ENCODE measurements at places on chromosomes 2 and 18. TPM values are rescaled to one million over a fixed set of nuclear protein-coding genes. Genes with fewer than 3 reads are reported as not detected.

Gene IGFBP2
- 2,156 TPM for total RNA-seq

Gene GPD2
- 13.7 TPM for total RNA-seq

Gene ASB18
- total RNA-seq = not detected

Gene TCF23
- not detected for total RNA-seq

Gene KCTD1
- 13.4 TPM for total RNA-seq

GRCh38 chr2:424306-425171 lies 136.6 kb upstream of the ALKAL2 start:
- no peak overlapping the region for H3K27ac ChIP-seq
- H3K27me3 ChIP-seq = no peaks in the 10 kb centered on the region
- H3K4me3 ChIP-seq = no peak overlapping the region
- no peaks in the 10 kb centered on the region for H3K4me1 ChIP-seq

GRCh38 chr18:26342646-26343045 lies 116.4 kb downstream of the TAF4B start:
- H3K27me3 ChIP-seq = no peaks in the 10 kb centered on the region
- no peak overlapping the region for H3K27ac ChIP-seq
- no peak for DNase-seq
- no peaks in the 10 kb centered on the region for H3K36me3 ChIP-seq
- no peaks in the 10 kb centered on the region for H3K4me1 ChIP-seq

DNA sequence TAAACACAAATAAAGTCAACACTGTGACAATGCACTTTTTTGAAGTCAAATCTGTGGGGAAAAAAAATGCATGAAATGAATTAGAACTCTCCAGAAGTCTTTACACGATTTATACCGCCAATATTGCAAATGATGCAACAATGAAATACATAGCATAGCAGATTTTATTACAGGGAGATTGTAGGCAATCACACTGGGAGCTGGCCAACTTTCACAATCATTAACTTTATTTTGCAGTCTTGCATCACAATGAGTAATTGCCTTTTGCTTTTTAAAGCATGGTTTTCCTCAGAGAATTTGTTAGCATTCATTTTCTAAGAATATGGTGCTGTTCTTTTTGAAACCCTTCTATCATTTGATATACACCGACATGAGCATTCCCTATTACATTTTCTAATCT lies 366.4 kb upstream of the FSIP2 start:
- H3K4me1 ChIP-seq = no peaks in the 10 kb centered on the region
- no peaks in the 10 kb centered on the region for H3K36me3 ChIP-seq
- no peaks in the 10 kb centered on the region for H3K27me3 ChIP-seq
- no peak overlapping the region for H3K27ac ChIP-seq

DNA sequence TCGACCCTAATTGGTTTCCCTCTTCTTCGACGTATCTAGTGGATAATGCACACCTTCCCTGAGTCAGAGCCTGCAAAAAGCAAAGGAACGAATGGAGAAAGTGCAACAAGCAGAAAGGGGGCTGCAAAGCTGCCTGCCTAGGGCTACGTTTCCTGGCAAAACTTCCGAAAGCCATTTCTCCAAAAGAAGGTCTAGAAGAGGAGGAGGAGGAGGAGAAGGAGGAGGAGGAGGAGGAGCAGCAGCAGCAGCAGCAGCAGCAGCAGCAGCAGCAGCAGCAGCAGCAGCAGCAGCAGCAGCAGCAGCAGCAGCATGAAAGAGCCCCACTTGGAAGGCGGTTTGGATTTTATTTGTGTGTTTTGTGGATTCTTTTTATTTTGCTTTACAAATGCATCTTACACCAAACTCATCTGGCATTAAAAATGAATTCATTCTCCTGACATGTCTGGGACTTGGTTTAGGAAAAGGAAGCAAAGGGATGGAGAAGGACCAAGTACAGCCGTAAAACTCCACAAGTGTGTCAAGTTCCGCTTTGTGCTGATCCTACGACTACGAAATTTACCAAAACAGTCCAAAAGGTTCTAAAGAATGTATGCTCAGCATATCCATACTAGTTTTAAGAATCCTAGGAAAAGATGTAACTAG lies 2.0 kb downstream of the TCF4 start:
- peak overlapping the region; percentile 73 for H3K27ac ChIP-seq
- peak overlapping the region; percentile 89 for H3K4me3 ChIP-seq
- H3K36me3 ChIP-seq = no peaks in the 10 kb centered on the region
- peaks cover 7% of the 10 kb centered on the region for H3K4me1 ChIP-seq
- no peak for DNase-seq

GRCh38 chr18:3455090-3455635 lies 5.2 kb downstream of the TGIF1 start:
- H3K27ac ChIP-seq = no peak overlapping the region
- no peaks in the 10 kb centered on the region for H3K27me3 ChIP-seq
- peaks cover 55% of the 10 kb centered on the region for H3K4me1 ChIP-seq
- no peak for DNase-seq

DNA sequence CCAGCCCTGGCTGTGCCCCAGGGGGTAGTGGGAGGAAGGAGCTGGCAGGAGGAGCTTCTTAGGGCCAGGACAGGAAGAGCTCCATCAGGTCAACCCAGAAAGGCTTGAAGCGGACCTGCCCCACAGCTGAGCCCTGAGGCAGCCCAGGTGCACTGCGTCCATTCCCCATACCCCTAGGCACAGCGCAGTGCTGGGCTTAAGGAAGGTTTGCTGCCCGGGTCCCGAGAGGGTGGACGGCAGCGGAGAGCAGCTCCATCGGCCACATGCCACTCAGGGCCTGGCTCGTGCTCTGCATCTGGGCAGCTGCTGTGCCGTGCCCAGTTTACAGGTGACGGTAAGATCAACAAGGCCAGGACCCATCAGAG lies 26.4 kb downstream of the DNMT3A start:
- no peaks in the 10 kb centered on the region for H3K27me3 ChIP-seq
- H3K36me3 ChIP-seq = peaks cover 4% of the 10 kb centered on the region
- DNase-seq = no peak
- H3K4me1 ChIP-seq = peaks cover 36% of the 10 kb centered on the region
- peak overlapping the region; percentile 20 for H3K4me3 ChIP-seq

- H3K36me3 ChIP-seq = no peaks in the 10 kb centered on the region
- H3K4me3 ChIP-seq = peak overlapping the region; percentile 97
- H3K27ac ChIP-seq = peak overlapping the region; percentile 96
- no peak for DNase-seq
Observed at GRCh38 chr18:51196118-51196810, 1.2 kb downstream of the MEX3C start.

DNA sequence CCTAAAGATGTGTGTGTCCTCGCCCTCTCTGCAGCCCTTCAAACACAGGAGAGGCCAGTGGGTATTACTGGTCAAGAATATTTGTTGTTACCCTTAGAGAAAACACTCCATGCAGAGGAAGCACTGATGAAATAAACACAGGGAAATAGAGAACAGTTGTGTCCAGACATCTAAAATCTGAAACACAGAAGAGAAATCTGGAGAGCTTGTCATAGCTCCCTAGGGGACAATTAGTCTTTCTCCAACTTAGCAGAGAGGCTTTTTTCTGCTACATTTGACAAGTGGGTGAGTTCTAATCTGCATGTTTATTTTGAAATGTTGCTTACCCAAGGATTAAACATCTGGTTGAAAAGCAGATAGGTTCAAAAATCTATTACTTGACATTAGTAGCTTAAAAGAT lies 190.1 kb downstream of the CTNNA2 start:
- no peaks in the 10 kb centered on the region for H3K27me3 ChIP-seq
- H3K4me3 ChIP-seq = no peak overlapping the region
- DNase-seq = no peak
- no peaks in the 10 kb centered on the region for H3K4me1 ChIP-seq
- H3K27ac ChIP-seq = no peak overlapping the region
- H3K36me3 ChIP-seq = no peaks in the 10 kb centered on the region

DNA sequence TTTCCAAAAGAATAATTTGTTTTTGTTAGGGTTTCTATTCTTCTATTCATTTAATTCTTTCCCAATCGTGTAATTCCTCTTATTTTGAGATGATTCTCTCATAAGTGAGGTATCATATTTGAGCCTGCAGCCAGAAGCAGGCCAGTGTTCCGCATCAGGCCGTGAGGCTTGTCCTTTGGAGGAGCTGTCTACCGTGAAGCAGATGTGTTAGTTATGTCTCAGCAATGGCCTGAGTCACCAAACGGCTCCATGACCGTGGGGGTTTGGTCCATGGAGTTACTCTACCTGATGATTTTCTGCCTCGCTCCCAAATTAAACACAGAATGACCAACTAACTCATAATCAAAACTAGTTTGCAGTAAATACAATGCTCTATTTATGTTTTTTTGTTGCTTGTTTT lies 64.2 kb upstream of the TMEM87B start:
- peaks cover 18% of the 10 kb centered on the region for H3K36me3 ChIP-seq
- H3K27me3 ChIP-seq = no peaks in the 10 kb centered on the region
- no peak overlapping the region for H3K4me3 ChIP-seq
